ENCODE measurements at places on chromosomes 11 and 22.

GRCh38 chr11:23539556-23539955, 679.3 kb upstream of the CCDC179 start:
- DNase-seq = no peak

GRCh38 chr11:36376888-36377758, 81.0 kb downstream of the PRR5L start:
- no peak for DNase-seq

DNA sequence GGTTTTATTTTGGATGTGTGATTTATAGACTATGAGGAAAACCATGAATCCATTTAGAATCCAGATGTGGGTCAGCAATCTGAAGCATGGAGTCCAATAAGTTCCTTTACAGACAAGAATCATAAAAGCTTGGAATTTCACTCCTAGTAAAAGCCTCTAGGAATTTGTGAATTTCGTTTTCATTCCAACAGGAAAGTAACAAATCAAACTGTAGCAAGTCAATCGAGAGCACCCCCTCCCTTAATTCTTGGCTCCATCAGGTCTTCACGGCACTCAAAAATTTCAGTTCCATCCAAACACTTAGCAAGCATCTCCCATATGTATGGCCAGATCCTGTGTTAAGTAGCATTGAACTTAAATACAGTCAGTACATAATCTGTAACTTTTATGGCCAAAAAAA, 143.6 kb upstream of the POU2AF2 start:
- DNase-seq = no peak

DNA sequence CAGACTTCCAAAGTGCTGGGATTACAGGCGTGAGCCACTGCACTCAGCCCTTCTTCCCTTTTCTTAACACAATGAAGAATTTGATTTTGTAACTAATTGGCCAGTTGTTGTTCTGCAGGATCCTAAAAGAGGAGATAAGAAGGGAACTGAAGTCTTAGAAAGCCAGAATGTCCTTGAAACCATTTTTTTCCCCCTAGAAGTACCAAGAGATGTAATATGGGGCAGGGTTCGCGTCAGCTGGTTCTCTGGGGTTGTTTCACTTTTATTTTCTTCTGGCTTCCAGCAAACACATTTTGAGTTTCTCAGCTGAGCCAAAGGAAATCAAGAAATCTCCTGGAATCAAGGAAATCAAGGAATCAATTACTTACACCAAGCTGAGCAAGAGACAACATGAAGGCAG, 7.6 kb upstream of the NUCB2 start:
- DNase-seq = no peak

DNA sequence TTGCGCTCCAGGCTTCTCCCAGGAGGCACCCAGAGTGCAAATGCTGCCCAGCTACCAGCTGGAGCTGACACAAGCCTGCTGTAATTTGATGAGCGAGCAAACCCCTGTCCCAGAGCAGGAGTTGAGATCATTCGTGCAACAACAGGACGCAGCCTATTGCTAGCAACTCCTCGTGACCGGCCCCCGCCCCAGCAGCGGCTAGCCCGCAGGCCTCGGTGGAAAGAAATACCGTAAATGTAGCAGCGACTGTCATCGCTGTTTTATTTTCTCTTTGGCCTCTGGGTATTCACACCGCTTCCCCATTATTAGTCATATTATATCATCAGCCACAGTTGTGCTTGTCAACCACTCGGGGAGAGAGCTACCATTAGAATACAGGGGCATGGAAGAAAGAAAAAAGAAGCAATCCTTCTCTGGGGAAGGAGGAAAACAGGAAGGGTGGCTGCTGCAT, 59.2 kb upstream of the ATXN10 start:
- DNase-seq = no peak

DNA sequence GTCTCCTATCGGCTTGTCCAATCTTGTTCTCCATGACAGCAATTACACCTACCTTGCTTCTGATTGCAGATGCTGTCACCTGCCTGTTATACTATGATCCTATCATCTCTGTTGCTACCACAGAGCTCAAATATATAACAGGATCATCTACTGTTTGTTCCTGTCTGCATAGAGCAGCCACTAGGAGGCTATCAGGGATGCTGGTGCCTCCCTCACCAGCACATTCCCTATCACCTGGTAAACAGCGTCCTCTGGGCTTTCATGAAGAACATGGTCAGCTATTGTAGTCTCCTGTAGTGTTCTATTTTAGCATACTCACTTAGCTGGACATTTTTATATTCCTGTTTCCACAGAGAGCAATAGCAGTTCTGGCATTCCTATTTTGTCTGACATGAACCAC, 87.8 kb upstream of the FAT3 start:
- no peak for DNase-seq

All from SK-N-MC (cell line).